ENCODE measurements at places on chromosomes 4 and X.
A peak's percentile ranks its signal among the peaks of the same experiment; 100 is the strongest.

DNA sequence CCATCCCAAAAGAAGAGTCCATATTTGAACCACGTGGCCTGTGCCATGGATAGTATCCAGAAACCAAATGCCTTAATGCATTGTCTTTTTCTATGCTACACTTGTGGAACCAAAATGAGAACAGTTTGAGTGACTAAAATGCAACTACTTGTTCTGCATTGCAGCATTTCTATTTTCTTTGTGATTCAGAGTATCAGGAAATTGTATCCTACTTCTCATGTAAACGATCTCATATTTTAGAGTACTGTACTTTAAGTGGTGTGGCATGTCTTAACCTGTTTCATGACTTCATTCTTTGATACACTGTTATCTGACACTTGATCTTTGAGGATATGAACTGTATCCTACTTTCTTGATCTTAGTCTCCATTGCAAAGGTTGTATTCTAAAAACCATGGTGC lies 167.2 kb upstream of the WDR1 start:
- DNase-seq: no peak

GRCh38 chrX:37745354-37745753 lies 34.5 kb upstream of the CYBB start:
- peak; percentile 73 for DNase-seq

- DNase-seq: no peak
Observed at GRCh38 chrX:108091878-108092291, 307 bp downstream of the ATG4A start.

DNA sequence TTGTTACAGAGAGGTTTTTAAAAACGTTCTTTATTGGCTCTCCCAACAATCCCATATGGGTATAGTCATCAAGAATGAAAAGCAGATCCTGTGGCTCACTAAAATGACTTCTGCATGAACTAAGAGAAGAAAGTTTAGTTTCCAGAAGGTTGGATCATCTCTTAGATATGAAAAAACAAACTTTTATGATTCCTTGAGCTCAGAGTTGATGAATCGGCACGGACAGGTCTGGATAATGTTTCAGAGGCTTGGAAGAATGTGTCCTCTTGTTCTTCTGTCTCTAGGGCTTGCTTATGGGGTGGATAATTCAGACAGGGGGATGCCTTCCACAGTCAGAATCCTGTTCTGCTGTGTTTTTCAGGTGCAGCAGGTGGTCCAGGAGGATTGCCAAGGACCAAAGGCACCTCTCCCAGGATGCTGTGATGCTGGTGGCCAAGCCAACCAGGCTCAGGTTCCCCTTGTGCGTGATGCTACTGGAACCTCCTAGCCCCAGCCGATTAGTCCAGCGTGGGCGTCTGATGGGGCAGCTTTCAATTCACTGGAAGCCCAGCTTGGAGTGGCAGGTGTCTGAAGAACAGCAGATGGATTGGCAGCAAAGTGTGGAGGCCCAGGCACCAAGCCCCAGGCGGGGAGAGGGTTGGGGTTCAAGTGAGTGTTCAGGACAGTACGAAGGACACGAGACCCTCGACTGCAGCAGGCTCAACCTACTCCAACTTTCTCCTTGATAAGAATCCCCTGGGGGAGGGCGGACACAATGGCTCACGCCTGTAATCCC lies 30.3 kb downstream of the CCKAR start:
- no peak for DNase-seq

DNA sequence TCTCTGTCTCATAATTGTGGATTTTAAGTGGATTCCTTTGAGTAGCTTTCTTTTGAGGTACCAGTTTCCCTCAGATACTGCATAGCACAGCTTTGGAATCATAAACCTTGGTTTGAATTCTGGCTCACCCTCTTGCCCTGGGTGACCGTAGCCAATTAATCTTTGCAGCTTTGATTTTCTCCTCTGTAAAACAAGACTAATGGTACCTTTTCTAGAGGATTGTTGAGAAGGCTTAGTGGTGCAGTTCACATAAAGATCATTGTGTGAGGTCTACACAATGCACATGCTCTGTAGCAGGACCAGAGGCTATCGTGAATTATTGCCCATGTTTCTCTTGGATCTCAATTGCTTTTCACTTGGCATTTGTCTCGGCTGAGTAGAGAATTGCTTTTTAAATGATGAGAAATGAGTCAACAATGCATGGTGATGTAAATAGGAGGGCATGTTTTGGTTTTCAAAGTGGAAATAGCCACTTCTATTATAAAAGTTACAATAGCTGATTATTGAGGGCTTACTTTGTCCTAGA lies 47.9 kb downstream of the TMEM131L start:
- no peak for DNase-seq

GRCh38 chr4:143581331-143581946 lies 67.9 kb downstream of the SMARCA5 start:
- DNase-seq: no peak

- DNase-seq: no peak
Observed at GRCh38 chr4:11484531-11484930, 55.8 kb upstream of the HS3ST1 start.

- no peak for DNase-seq
Observed at GRCh38 chr4:137800861-137801260, 268.6 kb upstream of the PCDH18 start.

- no peak for DNase-seq
Observed at GRCh38 chr4:25882226-25882625, 19.4 kb upstream of the SEL1L3 start.

- peak; percentile 9 for DNase-seq
Observed at GRCh38 chrX:120419463-120419862, 49.6 kb downstream of the LAMP2 start.

DNA sequence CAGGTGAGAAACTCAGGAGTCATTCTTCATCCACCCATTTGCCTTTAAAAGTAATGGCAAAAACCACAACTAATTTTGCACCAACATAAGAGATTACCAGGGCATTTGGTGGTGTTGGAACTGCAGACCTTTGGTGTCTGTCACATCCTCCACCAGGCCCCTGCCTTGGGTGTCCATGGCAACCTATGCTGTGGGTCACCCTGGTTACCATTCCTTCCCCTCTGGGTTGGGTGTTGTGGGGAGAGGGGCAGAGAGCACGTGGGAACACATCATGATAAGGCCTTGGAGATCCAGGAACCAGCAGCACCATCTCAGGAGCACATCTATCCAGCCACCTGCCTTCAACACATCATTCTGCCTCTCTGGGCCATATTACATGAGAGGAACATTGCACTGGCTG lies 77.3 kb downstream of the CHRNA9 start:
- no peak for DNase-seq

DNA sequence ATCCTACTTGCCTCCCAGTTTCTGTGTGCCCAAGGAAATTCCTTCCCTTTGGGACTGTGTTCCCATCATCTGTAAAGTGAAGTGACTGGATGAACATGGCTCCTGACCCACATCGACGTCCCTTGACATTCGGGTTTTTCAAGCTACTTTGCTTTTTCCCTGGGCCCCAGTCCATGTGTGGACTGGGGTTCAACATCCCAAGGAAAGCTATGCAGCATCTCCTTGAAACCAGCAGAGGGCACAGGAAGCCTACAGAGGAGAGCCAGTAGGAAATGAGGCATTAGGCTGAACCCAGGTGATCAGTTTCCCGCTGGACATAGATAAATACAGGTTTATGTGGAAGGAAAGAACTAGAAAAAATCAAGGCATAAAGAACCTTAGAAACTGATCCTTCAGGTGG lies 145.1 kb upstream of the ARHGEF9 start:
- no peak for DNase-seq

DNA sequence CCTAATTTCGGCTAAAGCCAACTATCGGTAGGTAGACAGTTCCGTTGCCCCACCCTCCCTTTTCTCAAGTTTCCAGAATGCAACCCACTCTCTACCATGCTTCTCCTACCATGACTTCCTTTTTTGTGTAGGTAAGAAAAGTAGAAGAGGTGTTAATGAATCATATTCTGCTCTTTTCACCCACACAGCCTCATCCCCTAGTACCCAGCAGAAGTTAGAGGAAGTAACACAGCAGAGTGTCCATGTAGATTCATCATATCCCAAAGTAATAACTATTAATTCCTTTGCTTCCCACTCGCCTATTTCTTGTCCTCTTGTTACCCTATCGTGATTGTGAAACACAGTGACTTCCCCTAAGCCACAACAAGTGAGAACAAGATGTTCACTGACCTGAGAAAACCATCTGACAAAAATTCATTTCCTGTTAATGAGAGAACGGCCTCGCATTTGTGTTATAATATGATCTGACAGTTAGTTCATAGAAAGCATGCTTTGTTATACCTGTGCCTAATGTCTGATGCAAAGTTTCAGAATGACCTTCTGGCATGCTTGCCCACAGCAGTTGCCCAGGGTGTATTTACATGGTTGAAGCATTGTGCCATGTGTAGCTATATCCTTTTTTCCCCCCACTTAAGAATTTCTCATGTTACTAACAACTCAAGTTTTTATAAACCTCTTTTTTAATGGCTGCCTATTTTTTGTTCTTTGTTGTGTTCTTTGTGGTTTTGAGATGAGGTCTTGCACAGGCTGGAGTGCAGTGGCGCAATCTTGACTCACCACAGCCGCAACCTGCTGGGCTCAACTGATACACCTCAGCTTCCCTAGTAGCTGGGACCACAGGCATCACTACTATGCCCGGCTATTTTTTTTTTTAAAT lies 185.6 kb downstream of the RAP1GDS1 start:
- peak; percentile 63 for DNase-seq

DNA sequence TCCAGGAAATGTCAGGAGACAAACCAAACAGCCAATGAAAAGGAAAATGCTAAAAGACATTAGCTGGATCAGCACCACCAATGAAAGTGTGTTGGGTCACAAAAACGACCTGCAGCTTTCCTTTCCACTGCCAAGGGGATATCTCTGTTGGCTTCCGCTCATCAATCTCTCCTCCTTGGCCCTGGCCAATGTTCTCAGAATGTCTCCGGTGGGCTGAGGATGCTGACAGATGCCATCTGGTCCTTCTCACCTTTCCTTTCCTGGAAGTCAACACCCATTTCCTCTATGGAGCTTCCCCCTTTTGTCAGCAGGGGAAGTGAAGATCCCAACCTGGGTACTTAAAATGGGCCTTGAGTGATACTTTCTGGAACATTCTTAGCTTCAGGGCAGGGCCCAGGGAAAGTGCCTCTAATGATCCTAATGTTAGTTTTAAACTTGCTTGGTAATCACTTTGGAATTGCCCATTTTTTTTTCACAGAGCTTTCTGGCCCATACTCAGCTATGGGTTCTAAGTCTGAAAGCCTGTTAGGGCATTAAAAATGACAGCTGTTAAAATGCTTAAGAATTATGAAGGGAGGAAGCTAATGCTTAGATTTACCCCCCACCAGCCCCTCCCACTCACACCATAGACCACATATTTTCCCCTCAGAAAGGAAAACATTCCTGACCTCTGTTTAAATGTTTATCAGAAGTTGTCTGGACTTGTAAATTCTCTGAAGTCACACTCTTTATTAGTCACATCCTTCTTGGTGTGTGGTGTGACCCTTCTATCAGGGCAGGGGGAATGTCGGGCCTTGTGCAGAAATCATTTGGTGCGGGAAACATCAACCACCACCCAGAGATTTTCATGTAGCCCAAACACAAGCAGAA lies 29.2 kb downstream of the IGFBP7 start:
- DNase-seq: no peak

- DNase-seq: no peak
Observed at GRCh38 chrX:140503714-140504351, 1.0 kb downstream of the SOX3 start.

DNA sequence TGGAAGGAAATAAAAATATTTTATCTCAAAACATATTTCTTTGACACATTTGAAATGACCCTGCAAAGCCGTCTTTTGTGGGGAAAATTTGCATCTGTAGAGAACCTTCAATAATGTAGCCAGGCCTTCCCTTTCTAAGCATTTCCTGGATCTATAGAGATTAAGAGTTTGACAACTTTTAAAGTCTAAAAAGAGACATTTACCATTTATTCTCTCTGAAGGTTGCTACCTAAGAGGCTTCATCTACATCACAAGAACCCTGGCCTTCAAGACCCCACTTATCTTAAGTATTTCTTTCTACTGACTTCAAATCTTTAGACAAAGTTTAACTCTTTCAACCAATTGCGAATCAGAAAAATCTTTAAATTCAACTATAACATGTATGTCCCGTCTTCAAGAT lies 1639.8 kb downstream of the RPA4 start:
- DNase-seq: no peak

- no peak for DNase-seq
Observed at GRCh38 chr4:101135371-101136010, 211.8 kb downstream of the PPP3CA start.

GRCh38 chr4:104818579-104818978 lies 323.9 kb upstream of the CXXC4 start:
- no peak for DNase-seq
